ENCODE measurements at places on chromosomes 6 and 20.
A peak's percentile ranks its signal among the peaks of the same experiment; 100 is the strongest.

- DNase-seq, result peak; percentile 59
These were observed 36.2 kb upstream of the MRPS18A start for GRCh38 chr6:43723737-43724295.

- DNase-seq, result peak; percentile 60
These were observed 38.6 kb downstream of the GHRH start for GRCh38 chr20:37223053-37223452.

DNA sequence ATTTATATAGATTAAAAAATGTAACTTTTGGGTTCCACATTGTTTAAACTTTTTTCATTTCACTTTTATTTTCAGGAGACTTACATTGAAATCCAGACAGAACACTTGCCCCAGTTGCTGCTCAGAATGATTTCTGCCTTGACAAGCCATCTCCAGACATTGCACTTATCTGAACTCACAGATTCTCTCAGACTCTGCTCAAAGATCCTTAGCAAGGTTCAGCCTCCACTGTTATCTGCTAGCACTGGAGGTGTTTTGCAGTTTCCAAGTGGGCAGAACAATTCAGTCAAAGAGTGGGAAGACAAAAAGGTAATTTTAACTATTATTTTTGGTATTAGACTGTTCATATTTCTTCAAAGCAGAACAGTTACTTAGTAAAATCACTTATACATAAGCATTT, 58.0 kb downstream of the DOP1A start:
- no peak for DNase-seq

GRCh38 chr6:135851442-135852271, at the start of gene PDE7B:
PDE7B (plus strand) TSS chr6:135851701.
- peak; percentile 98 for DNase-seq

DNA sequence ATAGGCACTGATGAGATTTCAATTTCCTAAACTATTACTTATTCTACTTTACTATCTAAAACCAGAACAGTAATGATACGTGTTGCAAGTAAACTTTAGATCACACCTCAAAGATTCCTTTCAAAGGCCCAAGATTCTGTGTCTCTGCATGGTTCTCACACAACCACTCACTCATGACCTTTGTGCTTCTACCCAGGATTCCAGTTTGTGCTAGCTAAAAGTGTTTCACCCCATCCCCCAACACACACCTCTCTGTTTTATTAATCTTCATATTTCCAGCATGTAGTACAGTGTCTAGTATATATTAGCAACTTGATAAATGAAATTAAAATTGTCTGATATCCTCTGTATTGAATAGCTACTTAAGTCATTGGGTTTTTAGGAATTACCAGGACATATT, 8.8 kb upstream of the SH3BGRL2 start:
- no peak for DNase-seq

All from muscle of leg (tissue), 16 donors.